Esophagus squamous epithelium (tissue), 5 donors: ENCODE measurements at places on chromosomes 7 and 10.

DNA sequence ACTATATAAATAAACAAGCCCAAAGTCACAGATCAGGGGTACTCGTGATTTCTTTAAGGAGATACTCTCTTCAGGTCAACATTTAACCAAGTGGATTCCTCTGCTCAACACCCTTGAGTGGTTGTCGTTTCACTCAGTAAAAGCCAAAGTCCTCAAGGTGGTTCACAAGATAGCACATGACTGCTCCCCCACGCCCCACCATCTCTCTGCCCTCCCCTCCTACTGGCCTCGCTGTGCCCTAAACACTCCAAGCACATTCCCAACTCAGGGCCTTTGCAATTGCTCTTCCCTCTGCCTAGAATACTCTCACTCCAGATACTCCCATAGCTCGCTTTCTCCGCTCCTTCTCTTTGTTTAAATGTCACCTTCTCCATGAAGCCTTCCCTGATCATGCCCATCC, 72.1 kb upstream of the FHIP2A start:
- DNase-seq = no peak

GRCh38 chr7:130748531-130749389, 14.8 kb upstream of the KLF14 start:
- no peak for DNase-seq

GRCh38 chr10:79374312-79375191, 27.3 kb downstream of the PPIF start:
- no peak for DNase-seq

DNA sequence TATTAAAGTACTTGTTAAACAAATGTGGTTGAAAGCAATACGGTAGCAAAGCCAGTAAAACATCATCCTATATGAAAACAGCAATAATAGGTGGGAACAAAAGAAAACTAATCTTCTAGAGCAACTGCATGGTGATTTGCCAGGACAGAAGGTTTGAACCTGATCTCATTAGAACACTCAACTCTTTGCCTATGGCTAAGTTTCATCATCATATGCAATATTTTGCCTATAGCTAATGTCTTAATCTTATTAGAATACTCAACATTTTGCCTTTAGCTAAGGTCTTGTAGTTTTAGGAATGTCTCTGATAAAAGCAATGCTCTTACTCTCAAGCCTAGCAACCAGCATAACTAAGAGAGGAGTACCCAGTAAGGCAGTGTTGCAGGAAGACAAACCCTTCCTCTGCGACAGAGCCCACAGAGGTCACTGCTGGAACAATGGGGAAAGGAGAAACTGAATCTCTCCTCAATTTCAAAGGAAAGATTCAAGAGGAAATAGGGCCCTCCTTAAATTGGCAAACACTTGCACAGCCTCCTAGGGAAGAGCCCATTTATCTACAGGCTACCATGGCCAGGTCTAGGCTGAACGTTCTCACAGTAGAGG, 38.3 kb downstream of the CADPS2 start:
- DNase-seq = no peak

GRCh38 chr7:157615101-157615817, 278.5 kb downstream of the DNAJB6 start:
- DNase-seq = no peak

DNA sequence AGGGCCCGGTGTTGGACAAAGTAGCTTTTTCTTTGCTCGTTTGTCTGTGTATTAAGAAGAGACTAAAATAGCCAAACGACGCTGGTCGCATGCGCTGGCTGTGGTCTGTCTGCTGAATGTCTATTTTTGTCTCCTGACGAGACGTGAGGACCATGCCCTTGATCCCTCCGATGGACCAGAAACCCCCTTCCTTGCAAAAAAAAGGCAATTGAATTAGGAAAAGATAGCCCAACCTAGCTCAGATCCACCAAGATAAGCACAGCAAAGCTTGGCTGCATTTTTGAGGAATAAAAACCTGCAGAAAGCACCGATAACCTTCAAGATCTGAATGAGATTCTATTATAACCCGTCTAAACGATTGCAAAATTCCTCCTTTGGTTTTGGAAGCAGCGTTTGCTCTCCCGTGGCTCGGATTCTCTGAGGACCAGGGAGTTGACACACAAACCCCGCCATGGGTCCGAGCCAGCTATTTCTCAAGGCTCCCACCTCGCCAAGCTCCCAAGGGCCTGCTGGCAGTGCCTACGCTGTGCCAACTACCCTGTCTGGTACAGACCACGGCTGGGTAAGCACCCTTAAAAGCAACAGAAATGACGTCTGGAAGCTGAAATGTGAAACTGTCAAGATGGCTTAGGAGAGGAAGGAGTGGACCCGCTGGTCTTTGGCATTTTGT, 17.7 kb upstream of the TTYH3 start:
- no peak for DNase-seq

DNA sequence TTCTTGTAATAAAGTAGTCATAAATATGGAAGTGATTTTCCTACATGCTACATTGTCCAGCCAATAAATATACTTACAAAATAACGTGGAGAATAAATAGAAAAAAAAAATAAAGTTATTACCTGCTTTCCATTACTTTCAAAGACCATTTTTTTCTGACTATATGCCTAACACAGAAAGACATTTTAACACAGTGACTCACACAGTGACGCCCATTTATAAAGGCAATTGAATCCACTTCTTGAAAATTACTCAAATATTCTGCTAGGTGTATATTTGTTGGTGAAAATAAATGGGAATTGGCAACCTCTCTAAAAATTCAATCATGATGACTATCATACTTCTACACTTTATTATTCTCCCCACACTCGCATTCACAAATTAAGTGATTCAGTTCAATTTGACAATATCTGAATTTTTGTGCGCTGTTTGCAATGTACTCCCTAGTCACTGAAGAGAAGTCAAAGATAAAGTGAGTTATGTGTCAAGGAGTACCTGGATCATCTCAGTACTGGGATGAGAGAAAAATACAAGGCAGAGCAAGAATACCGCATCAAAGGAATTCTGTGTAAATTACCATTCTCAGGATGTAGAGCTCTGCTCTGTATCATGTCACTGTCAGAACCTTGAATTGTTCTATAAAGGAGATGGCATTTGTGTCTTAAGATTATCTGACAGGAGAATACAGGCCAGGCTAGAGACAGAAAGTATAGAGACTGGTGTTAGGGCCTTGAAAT, 642.7 kb downstream of the IPMK start:
- no peak for DNase-seq

DNA sequence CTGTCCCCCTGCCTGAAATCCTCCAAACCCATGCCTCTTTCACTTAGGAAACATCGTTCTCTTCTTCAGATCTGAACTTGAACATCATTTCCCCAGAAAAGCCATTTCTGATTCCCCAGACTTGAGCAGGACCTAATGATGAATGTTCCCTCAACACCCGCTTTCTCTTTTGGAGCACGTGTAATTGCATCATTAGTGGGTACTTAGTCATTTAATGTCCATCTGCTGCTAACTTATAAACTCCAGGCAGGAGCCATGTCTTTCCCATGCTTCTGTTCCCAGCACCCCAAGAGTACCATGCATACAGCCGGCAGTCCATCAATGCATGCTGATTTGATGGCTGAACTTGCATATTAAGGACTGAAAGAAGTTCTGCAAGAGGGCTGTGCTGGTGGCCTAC, 36.5 kb upstream of the ECHDC3 start:
- DNase-seq = no peak

DNA sequence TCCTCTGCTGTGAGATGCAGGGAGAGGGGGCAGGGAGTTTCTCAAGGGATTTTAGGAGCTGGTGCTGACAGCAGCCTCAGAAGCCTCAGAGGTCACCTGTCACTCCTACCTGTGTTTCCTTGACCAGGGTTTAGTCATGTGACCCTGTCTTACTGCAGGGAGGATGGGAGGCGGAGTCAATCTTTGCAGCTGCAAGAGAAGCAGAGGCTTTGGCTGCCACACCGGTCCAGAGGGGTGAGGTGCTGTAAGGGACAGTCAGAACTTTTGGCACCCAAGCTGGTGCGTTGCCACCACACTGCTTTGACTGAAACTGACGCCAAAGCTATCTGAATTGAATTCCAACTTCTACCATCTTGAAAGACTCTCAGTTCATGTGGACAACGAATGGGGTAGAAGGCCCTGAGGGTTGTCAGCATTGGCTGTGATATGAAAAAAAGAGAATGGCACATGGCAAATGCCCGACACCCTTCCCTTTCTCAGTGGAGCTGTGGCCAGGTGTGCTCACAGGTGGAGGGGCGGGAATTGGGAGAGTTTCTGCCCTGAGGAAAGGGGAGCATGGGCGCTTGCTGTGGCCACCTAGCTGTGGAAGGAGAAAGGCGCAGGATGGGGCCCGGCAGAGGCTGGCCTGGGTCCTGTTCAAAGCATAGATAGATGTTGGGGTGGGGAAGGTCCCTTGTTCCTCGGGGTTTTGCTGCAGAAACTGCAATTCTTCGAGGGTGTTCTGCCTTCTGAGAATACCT, 69.3 kb downstream of the ARHGAP22 start:
- no peak for DNase-seq

- DNase-seq = no peak
Measured at GRCh38 chr10:23419201-23419600, 19.7 kb upstream of the OTUD1 start.
